ENCODE measurements at places on chromosomes 13 and 19. TPM values are rescaled to one million over a fixed set of nuclear protein-coding genes. Genes with fewer than 3 reads are reported as not detected.

The CD177 gene
- total RNA-seq: 0.05 TPM

The SSC5D gene
- total RNA-seq: 0.19 TPM

DNA sequence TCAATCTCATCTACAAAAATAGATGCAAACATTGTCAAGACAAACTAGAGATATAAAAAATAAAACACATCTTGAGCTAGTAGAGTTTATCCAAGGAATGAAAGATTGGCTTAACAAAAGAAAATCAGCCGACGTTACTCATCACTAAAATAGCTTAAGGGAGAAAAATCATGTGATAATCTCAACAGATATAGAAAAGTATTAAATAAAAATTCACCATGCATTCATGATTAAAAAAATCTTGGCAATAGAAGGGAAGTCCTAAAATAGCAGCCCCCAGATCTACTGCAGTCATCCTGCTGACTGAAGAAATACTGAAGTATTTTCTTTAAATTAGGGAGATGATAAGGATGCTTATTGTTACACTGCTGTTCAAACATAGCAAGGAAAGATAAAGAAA is 12.6 kb upstream of the DCLK1 start:
- no peak for DNase-seq

DNA sequence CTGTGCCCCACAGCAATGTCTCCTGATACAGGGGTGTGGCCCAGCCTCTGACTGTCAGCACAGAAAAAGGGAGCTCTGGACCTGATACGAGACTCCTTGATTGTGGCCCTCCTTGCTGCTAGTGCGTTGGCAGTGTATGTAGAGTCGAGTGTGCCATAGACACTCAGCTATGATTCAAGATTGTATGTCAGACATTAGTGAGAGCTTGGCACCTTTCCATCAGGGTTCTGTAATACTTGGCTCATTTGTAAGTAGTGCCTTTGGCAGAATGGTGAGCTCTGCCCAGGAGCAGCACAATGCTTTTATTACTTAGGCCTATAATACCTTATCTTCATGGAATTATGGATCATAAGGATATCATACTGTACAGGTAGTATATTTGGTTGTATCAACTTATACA is 83.4 kb downstream of the ATP8A2 start:
- DNase-seq: no peak

- no peak for DNase-seq
These were observed 56.7 kb upstream of the C1QTNF9B start for GRCh38 chr13:23953860-23954512.

DNA sequence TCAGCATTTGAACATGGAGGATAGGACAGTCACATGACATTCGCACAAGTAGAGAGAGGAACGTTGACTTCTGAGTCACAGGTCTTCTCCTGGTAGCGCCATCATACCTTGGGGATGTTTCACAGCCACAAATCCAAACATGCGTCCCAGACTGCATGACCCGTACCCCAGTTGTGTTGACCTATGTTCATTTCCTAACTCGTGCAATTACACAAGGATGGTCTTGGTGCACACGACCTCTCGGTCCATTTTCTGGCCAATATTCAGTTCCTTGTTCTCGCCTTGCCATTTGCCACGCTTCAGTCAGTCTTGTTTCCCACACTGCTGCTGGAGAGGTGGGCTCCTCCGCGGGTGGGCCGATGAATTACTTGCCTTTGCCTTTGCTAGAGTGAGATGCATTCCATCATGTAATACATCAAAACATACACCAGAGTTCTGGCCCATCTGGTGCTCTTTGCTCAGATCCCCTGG is 87.3 kb downstream of the COL4A2 start:
- no peak for DNase-seq

DNA sequence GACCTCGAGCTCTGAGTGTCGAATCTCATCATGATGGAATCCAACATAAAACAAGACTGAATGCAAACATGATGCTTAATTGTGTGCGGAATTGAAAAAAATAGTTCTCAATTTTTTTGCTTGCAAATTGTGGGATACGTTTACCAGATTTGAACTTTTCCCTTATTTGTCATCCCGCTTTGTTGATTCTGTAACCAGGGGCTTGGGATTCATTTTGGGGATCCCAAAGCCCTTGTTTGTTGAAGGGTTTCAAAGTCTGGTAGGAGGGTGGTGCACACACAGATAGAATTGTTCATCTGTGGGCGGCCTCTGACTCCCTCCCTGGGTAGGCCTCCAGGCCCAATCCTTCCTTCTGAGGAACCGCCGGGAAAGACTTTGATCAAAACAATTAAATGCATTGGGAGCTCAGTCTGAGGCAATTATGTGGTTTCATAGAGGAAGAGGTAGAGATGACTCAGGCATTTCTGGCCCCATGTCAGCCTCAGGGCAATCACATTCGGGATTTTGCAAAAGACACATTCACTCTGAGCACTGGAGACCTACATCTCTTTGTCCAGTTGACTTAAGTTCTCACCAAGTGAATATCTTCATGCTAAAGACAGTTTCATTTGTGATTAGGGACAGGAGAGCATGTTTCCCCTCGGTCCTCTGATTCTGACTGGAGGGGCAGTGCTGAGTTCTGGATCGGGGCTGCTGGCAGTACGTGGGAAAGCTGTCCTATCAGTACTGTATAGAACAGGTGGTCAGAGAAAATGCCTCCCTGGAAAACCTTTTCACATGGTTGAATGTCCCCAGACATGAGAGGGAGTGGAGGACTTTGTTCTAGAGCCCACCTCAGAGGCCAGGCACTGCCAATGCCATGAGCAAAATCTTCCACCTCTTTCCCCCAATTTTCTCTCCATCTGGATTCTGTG is 27.8 kb upstream of the IGFL4 start:
- peak; percentile 75 for DNase-seq

DNA sequence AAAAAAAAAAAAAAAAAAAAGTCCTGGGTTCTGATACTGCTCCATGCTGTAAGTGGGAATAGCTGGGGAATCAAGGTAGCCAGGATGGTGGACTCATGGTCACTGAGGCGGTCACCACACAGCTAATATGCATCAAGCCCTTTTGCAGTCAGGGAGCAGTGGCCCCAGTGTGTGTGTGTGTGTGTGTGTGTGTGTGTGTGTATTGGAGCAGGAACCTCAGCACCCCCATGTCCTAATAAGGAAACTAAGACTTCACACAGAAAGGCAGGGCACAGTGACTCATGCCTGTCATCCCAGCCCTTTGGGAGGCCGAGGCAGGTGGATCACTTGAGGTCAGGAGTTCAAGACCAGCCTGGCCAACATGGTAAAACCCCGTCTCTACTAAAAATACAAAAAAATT is 12.0 kb downstream of the B3GNT3 start:
- no peak for DNase-seq

- DNase-seq: peak; percentile 14
These were observed 9.3 kb upstream of the MISP start for GRCh38 chr19:741506-742131.

DNA sequence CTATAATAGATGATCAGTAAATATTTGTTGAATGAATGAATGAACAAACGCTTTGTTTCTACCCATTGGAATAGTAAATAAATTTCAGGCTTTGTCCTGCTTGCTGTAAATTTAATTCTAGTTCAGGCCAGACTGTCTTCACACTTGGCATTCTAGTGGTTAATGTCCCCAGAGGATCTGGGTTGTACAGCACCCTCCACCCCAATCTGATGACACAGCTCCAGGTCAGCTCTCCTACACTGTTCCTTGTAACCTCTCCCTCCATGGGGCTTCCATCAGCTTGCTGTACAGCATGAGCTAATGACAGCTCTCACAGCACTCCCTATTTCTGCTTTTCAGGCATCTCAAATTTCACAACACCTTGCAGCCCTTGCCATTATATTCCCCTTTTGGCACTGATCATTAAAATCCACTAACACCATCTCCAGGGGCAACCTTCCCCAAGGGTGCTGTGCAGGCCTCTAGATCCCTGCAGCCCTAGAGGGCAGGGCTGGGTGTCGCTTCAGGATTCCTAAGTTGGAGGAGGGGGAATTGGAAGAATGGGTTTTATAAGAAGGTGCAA is 12.7 kb upstream of the KL start:
- DNase-seq: no peak

The CAPS gene
- 2.6 TPM for total RNA-seq

GRCh38 chr13:105638426-105638825 is 897.0 kb downstream of the EFNB2 start:
- DNase-seq: no peak

The ZNF296 gene
- total RNA-seq: 0.51 TPM

The PLK5 gene
- not detected for total RNA-seq

DNA sequence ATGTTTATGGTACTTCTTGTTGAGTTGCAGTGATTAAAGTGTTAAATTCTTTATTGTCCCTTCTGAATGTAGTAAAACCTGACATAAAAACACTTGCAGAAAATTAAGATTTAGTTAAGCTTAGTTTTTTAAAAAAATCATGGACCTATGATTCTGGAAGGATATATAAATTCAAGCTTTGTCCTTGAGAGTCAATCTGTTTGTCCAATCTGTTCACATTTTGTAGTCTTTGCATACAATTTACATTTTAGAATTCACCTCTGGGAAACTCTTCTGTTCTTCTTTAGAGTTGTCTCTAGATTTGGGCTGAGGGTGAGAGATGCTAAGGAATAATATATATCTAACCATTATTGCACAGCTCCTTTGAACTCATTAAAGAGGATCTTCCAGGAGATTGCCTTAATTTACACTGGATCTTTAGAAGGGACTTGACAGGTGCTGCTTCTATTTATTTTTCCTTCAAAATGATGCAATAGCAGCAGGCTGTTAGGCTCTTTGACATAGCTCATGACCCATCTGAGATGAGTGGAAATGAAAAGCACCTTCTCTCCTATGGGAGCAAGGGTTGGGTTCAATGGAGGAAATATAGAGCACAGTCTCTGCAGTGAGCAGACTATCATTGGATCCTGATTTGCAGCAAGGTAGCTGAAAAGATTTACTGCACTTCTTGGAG is 433.9 kb downstream of the GPC6 start:
- DNase-seq: no peak

The AMH gene
- total RNA-seq: 1.5 TPM

DNA sequence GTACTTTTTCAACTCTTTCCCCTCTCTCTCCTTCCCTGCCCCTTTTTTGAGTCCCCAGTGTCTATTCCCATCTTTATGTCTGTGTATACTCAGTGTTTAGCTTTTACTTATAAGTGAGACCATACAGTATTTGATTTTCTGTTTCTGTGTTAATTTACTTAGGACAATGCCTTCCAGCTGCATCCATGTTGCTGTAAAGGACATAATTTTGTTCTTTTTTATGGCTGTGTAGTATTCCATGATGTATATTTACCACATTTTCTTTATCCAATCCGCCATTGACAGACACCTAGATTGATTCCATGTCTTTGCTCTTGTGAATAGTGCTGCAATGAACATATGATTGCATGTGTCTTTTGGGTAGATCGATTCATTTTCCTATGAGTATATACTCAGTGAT is 10.7 kb upstream of the ZC3H13 start:
- DNase-seq: no peak

- no peak for DNase-seq
These were observed 254.9 kb upstream of the PCDH20 start for GRCh38 chr13:61670384-61671161.

The RASAL3 gene
- 24.8 TPM for total RNA-seq

The TNFSF11 gene
- total RNA-seq: not detected

DNA sequence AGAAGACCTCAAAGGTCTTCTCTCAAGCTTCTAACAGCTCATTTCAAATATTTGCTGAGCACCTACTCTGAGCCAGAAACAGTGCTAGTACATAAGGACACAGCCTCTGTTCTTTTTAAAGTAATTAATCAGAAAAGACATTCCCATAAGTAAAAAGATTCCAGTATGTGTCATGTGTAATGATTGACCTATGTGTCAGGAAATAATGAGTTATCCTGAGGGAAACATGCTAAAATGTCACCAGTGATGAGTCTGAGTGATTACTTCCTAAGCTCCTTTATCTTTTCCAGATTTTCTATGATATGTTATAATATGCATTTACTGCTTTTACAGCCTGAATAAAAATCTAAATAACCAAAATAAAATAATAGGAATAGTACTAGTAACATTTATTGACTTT is 107.6 kb downstream of the SLC25A15 start:
- peak; percentile 7 for DNase-seq

- no peak for DNase-seq
These were observed 684.8 kb downstream of the DIAPH3 start for GRCh38 chr13:59478908-59479307.

GRCh38 chr19:50434525-50434924 is 1.8 kb downstream of the MYBPC2 start:
- no peak for DNase-seq

GRCh38 chr19:31378404-31378803 is 29.2 kb upstream of the TSHZ3 start:
- DNase-seq: no peak

GRCh38 chr19:35860436-35860817 is 3.7 kb downstream of the KIRREL2 start:
- DNase-seq: no peak

The ELAVL3 gene
- not detected for total RNA-seq

The ZNF790 gene
- total RNA-seq: 11.9 TPM

- DNase-seq: peak; percentile 38
These were observed 127.2 kb upstream of the GJB6 start for GRCh38 chr13:20359335-20359734.

DNA sequence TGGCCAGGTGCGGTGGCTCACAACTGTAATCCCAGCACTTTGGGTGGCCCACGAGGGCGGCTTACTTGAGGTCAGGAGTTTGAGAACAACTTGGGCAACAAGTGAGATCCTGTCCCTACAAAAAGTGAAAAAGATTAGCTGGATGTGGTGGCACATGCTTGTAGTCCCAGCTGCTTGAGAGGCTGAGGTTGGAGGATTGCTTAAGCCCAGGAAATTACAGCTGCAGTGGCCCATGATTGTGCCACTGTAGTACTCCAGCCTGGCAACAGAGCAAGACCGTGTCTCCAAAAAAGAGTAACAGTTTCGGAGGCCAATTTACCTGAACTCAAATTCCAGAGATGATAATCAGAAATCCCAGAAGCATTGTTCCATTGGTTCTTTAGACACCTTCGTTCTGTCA is 4.4 kb downstream of the ZNF473 start:
- DNase-seq: no peak

- DNase-seq: no peak
These were observed 129.2 kb downstream of the PAN3 start for GRCh38 chr13:28267497-28267896.

GRCh38 chr19:44557933-44558332 is 28.5 kb upstream of the CEACAM20 start:
- no peak for DNase-seq

The VPS36 gene
- 29.5 TPM for total RNA-seq

- no peak for DNase-seq
These were observed 15.6 kb upstream of the DCUN1D2 start for GRCh38 chr13:113506025-113506685.

- no peak for DNase-seq
These were observed 26.5 kb downstream of the ARHGAP35 start for GRCh38 chr19:46887240-46887782.

DNA sequence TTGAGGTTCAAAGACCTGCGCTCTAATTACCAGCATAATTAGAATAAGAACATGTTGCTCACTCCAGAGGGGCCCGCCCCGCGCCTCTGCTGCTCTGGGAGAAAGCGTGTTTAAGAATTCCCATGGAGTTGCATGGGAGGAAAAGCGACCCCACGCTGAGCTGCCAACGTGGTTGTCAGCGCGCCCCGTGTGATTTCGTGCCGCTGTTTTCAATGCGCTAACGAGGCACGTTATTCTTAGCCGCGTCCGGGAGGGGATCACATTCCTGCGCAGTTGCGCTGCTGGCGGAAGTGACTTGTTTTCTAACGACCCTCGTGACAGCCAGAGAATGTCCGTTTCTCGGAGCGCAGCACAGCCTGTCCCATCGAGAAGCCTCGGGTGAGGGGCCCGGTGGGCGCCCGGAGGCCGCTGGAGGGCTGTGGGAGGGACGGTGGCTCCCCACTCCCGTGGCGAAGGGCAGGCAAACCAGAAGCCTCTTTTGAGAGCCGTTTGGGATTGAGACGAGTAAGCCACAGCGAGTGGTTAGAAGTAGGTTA is 173.8 kb upstream of the SOX1 start:
- no peak for DNase-seq

GRCh38 chr19:37973666-37974065 is 66.7 kb downstream of the SIPA1L3 start:
- DNase-seq: no peak
